ENCODE measurements at places on chromosomes 2 and 18.

- no peak overlapping the region for H3K27ac ChIP-seq
- peak overlapping the region; percentile 52 for H3K4me3 ChIP-seq
- H3K4me1 ChIP-seq: peaks cover 7% of the 10 kb centered on the region
These were observed 811 bp downstream of the ADD2 start for GRCh38 chr2:70767079-70767698.

DNA sequence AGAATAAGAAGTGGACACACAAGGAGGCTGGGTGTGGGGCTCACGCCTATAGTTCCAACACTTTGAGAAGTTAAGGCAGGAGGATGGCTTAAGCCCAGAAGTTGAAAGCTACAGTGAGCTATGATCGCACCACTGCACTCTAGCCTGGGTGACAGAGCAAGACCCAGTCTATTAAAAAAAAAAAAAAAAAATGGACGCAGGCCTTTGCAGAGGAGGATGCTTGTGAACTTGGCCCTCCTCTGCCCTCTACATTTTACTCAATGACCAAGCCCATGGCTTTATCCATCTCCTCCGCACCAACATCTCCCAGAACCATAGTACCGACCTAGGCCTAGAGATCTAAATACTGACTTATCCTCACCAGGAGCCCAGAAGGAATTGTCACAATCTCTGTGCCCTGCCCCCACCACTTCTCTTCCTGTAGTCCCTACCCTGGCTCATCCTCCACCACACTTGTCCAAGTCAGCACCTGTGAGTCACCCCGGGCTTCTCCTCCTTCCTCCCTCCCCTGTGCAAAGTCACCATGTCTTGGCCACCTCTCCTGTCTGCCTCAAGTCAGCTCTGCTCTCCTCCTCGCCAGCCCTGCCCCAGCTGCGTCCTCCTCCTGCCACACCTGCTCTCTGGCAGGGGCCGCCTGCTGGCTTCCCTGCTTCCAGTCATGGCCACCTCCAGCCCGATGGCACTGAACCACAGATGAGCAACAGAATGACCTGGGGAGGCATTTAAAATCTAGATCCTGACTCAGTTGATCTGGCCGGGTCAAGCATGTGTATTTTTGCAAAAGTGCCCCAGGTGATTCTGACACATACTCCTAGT lies 35.8 kb upstream of the ASPRV1 start:
- peak; percentile 74 for DNase-seq
- H3K4me3 ChIP-seq: no peak overlapping the region
- H3K36me3 ChIP-seq: no peaks in the 10 kb centered on the region
- H3K27me3 ChIP-seq: no peaks in the 10 kb centered on the region
- peak overlapping the region; percentile 73 for H3K27ac ChIP-seq

- H3K27me3 ChIP-seq: no peaks in the 10 kb centered on the region
- H3K4me3 ChIP-seq: no peak overlapping the region
- no peak for DNase-seq
- no peak overlapping the region for H3K27ac ChIP-seq
These were observed 342.4 kb downstream of the TNS1 start for GRCh38 chr2:217660423-217660822.

DNA sequence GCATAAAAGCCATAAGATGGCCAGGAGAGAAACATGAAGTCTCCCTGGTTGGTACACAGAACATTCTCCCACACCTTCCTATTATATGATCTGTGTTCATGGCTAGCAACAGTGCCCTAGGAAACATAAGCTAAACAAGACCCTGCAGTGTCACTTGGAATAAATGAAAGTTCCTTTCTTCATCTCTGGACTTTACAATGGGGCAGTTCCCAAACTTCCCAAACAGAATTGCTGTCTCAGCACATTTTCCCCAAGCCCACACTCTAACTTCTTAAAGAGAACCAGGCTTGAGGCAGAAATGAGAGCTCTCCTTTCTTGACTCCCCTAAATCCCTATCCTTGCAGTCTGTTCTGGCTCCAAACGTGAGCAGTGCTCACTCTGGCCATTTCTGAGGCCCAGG lies 173.2 kb upstream of the CREB1 start:
- H3K4me3 ChIP-seq: no peak overlapping the region
- DNase-seq: no peak
- no peak overlapping the region for H3K27ac ChIP-seq
- H3K4me1 ChIP-seq: no peaks in the 10 kb centered on the region
- no peaks in the 10 kb centered on the region for H3K36me3 ChIP-seq

GRCh38 chr2:40202798-40203400 lies 249.0 kb downstream of the SLC8A1 start:
- DNase-seq: no peak
- H3K36me3 ChIP-seq: no peaks in the 10 kb centered on the region
- no peaks in the 10 kb centered on the region for H3K27me3 ChIP-seq
- H3K4me3 ChIP-seq: no peak overlapping the region
